ENCODE measurements at places on chromosomes 12 and 14.

DNA sequence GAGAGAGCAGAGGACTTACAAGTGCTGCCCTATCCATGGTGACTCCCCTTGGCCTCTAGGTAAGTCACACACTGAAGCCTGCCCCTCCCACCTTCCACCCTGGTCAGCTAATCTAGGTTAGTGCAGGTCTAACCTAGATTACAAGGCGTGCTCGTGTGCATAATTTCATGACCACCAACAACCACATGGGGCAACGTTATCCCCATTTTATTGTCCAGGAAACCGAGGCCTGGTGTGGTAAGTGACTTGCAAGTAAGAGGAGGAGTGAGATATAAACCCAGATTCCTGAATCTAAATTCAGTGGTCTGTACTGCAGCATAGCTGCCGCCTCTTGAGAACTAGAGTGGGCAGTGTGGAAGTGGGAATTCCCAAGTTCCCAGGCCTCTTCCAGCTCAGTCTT lies 171.1 kb downstream of the DAD1 start:
- no peak for DNase-seq

DNA sequence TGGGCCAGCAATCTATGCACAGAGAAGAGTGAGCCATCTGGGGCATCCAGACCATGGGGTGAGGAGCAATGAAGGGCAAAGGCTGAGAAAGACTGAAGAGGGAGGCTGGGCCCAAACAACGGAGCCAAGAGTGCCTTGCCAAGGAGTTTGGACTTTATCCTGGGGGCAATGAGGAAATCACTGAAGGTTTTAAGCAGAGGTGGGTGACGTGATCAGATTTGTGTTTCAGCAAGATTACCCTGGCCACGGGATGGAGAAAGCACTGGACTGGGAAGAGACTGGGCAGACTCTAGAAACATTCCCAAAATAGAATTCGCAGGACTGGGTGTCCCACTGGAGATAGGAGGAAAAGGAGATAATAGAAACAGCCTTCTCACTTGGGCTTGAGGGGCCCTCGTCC lies 65.3 kb downstream of the DPF3 start:
- no peak for DNase-seq

DNA sequence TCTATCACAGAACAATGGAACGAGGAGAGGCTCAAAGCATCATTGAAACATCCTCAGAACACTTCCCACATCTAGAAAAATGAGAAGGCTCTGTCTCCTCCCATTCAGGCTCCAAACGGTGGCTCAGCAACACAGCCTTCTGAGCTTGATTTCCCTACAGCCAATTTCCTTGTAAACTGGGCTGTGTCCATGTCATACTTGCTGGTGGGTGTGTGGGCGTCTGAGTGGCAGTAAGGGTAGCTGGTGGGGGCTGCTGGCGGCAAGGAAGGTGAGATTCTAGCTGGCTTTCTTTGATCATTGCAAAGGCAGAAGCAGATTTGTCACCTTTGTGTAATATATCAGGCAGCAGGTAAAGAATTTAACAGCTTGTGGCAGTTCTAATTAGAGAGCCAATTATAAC lies 163.7 kb downstream of the CALM1 start:
- DNase-seq, result no peak

DNA sequence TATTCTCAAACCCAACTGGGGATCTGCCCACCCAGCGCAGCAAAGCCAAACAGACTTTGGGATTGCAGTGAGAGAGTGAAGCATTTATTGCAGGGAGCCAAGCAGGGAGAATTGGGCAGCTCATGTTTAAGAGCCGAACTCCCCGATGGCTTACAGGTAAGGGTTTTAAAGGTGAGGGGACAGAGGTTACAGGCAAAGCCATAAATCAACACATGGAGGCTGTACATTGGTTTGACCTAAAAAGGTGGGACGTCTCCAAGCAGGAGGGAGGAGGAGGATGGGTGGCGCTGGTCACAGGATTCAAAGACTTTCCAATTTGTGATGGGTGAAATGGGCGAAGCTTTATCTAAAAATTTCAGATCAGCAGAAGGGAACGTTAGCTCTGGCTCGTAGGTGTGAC lies 18.2 kb downstream of the OAS2 start:
- DNase-seq, result no peak

DNA sequence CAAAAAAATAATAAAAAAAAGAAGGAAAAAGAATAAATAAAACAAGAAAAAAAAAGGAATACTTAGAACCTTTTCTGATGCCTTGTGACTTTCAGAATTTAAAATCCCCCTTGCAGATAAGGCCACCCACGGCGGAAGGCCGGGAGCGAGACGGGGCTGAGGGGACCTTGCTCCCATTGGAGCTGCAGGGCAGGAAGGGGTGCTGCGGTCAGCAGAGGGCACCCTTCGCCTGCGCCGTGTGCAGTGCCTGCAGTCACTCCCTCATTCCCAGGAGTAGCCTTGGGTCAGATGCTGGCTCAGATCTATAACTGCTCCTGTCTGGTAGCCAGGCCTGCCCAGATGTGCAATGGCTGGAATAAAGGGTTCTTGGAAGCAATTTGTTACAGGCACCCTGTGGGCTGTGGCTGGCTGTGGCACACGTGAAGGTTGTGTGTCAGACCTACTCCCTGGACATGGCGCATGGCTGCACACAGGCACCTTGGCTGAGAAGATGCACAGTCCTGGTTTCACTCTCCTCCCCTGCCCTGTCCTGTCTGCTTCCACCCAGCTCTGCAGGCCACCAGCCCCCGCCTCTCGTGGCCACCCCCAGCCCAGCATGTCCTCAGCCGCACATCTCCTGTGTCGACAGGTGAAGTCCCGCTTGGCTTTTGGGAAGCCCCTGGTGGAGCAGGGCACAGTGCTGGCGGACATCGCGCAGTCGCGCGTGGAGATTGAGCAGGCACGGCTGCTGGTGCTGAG lies 13.4 kb upstream of the ALDH2 start:
- peak; percentile 74 for DNase-seq

GRCh38 chr12:122944605-122945592 lies 21.4 kb downstream of the ABCB9 start:
- DNase-seq, result peak; percentile 61

DNA sequence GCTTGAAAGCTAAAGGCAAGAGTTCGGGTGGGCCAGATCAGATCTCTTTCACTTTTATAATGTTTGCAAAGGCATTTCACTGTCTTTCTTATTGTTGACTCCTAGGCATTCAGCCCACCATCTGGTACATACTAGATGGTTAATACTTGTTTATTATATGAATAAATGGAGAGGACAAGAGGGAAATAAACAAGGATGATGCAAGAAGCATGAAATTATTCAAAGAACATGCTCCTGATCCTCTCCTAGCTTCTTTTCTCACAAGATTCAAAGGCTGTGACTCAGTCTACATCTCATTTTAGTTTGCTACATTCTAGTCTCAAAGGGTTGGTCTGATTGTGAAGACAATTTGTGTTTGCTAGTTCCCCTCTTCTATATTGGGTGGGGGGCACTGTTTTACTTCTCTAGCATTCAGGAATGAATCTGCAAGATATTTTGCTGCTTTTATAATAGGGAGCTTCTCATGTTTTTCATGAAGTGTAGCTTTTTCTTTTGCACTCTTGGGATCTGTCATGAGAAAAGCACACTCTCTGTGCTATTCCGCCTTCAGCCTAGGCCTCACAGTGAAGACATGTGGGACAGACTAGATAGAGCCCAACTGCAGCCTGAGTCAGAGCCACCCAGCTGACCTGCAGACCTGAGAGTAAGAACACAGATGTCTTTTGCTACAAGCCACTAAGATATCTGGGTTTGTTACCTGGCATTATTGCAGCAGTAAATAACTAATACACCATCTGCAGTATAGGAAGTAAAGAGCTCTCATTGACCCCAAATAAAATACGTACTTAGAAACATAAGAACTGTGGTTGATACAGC lies 65.7 kb downstream of the PTHLH start:
- peak; percentile 68 for DNase-seq

DNA sequence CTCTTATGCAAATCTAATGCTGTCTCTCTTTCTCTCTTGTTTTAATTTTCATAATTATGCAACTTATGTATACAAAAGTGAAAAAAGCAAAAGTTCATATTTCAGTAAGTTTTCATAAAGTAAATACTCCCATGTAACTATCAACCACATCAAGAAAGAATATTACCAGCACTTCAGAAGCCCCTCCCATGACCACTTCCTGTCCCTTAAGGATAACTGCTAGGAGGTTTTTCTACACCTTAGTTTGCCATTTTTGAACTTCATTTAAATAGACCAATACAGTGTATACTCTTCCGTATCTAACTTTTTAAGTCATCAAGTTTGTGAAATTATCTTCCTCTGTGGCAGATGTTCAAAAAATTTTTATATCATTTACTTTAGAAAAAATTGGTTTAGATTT lies 547 bp upstream of the OR4K15 start:
- no peak for DNase-seq

- no peak for DNase-seq
Observed at GRCh38 chr12:133058203-133059113, 21.1 kb downstream of the ZNF84 start.

DNA sequence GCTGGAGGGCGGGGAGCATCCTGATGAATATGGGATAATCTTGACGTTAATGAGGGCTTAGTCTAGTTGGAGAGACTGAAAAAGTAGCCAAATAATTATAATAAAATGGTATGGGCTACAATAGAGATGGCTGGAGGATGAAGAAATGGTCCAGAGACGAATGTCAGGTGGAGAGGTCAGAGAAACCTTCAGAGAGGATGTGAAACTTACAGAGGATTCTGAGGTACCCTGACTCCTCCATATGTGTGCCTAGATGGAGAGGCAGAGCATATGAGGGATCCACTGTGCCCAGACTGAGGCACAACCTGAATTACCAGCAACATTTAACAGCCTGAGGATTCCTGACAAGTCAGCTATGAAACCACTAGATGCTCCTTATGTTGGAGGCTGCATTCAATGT lies 417.0 kb downstream of the ATP23 start:
- DNase-seq, result no peak

- DNase-seq, result no peak
Observed at GRCh38 chr12:55637467-55637866, 775 bp downstream of the OR10P1 start.

GRCh38 chr12:57063991-57064685 lies 14.2 kb upstream of the MYO1A start:
- DNase-seq, result no peak

GRCh38 chr12:127594351-127594970 lies 672.5 kb upstream of the TMEM132C start:
- DNase-seq, result no peak

DNA sequence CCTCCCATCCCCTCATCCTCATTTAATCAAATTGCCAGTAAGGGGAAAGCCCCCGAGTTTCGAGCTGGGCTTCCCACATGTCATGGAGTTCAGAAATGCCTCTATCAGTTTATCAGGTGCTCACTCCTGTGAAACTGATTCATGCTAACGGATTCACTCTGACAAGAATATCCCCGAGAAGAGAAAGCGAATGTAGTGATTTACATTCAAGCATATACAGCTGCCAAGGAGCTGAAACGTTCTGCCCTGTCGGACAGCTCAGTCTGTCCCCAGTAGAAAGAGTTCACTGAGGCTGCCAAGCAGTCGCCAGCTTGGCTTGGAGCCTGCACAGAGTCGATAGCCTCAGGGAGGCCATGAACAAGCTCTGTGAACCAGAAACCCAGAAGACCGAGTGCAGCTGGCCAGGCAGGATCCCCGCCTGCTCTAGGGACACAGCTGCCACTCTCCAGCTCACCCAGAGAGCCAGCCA lies 88.4 kb downstream of the TMCC3 start:
- DNase-seq, result no peak

DNA sequence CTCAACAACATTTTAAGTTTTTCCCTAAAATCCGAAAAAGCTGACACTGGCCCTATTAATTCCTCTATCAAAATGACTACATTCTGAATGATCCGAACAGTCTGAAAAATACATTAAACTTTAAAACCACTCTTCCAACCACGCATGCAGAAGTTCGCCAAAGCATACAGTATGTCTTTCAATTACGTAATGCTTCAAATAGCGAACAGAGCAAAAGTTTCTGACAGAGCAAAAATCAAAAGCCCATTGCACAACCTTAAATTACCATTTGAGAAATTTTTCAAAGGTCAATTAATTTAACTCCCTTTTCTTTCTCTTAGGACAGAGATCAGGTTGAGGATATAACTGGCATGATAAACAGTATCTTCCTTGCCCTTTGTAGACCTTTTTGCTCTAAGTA lies 33.2 kb downstream of the LRIG3 start:
- no peak for DNase-seq

- no peak for DNase-seq
Observed at GRCh38 chr12:20757-21156, 45.8 kb upstream of the IQSEC3 start.

DNA sequence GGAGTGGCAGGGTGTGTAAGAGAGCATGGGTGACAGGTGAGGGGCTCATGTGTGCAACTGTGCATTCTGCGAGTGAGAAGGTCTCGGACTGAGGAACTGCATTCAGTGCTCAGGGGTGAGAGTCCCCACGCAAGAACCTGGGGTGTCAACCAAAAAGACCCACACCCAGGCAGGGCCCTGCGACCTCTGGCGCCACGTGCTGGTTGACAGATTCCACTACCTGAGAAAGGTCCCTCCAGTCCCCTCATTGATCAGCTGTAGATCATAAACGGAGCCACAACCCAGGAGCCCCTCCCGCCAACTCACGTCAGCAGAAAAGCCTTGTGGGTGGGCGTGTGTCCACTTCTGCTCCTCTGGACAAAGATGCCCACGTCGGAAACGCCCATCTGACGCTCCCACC lies 98.7 kb downstream of the ASCL4 start:
- no peak for DNase-seq

DNA sequence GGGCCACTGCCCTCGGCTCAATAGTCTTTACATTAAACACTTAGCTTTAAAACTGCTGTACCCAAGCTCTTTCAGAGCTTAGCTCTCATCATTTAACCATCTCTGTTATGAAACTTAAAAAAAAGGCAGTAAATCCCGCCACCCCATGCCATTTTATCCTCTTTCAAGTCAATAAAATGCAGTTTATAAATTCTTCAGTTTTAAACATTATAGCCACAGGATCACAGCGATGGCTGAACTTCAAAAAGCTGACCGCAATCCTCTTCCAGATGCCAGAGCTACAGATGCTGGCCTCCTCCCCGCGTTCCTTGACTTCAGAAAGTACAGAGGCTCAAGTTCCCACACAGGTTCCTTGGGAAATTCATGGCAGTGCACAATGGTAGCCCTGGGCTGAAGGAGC lies 4.2 kb downstream of the OR10G3 start:
- peak; percentile 15 for DNase-seq

DNA sequence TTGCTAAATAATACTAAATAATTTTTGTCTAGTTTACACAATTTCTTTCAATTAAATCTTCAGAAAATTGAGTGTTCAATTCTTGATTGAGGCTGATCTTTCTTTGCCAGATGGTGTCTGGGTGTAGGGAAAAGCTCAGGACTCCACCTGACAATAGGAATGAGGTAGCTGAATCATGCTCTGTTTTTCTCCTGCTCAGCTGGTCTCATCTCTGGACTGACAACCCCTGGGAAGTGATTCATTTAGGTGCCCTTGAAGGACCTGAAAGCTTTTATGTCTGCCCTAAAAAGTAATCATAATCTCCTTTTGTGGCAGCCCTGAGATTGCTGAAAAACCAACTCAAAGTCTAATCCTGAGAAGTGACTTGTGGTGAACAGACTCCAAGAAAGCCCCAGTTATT lies 255.4 kb downstream of the ETNK1 start:
- no peak for DNase-seq

- DNase-seq, result no peak
Observed at GRCh38 chr14:104813286-104813685, 12.4 kb downstream of the ZBTB42 start.

- DNase-seq, result no peak
Observed at GRCh38 chr14:86973177-86973576, 1019.8 kb downstream of the GALC start.
